NCI-H1092 treated with DMSO at 0.1 percent for 48 hours (cell line): ENCODE measurements at places on chromosomes 7 and 10.

DNA sequence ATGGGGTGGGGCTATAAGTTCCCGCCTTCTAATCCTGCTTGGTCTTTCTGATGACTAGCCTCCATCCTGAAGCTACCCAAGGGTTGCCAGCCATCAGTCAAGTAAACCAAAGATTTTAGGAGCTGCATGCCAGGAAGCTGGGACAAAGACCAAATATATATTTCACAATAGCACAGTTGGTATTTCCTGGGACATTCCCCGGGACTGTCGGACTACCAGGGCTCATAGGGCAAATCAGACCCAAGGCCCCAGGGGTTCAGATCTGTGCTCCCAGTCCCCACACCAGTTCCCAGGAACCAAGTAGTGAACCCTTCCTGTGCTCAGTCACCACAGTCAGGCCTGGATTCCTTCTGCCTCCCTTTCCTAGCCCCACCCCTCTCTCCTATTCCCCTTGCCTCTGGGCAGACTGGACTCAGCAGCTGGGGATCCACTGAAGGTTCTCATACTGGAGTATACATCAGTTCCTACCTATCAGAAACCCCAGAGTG lies 5.7 kb upstream of the CXCL12 start:
- no peak for DNase-seq

DNA sequence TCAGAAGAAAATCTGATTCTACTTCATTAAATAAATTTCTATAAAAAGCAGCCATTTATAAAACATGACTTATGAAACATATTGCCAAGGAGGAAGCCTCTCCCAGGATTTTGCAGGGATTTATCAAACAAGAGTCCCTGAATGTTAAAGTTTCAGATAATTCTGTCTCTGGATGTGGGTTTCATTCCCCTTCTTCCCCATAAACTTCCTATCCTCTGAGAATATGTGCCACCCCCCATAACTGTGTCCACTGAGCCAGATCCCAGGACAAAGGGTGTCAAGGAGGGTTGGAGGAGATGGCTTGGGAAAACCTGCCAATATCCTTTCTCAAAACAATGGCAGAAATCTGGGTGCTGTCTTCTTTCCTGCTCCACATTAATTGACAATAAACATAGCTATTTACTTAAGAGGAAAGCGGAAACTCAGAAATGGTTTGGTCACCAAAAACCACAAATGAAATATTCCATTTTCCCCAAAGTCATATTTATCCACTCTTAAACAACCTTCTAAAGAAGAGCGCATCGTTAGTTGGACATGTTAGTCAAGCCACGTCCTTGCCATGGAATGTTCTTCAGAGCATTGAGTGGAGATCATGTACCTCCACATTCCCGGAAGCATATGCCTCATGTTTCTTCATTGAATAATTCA lies 54.3 kb upstream of the AKR1E2 start:
- DNase-seq: no peak

- DNase-seq: no peak
Measured at GRCh38 chr7:106281585-106282318, 3.0 kb downstream of the NAMPT start.

DNA sequence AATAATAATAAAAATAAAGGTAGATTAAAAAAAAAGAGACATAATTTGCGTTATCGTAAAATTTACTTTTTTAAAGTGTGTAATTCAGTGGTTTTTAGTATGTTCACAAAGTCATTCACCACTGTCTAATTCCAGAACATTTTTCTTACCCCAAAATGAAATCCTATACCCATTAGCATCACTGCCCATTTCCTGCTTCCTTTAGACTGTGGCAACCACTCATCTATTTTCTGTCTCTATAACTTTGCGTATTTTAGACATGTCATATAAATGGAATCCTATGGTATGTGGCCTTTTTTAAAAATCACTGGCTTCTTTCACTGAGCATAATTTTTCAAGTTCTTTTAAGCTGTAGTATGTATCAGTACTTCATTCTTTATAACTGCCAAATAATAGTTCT lies 53.6 kb downstream of the KAT6B start:
- DNase-seq: no peak

GRCh38 chr10:381346-381745 lies 246.1 kb downstream of the ZMYND11 start:
- DNase-seq: no peak
